Kidney epithelial cell (primary cell): ENCODE measurements at places on chromosomes 2 and 18. TPM values are rescaled to one million over a fixed set of nuclear protein-coding genes. Genes with fewer than 3 reads are reported as not detected.
A peak's percentile ranks its signal among the peaks of the same experiment; 100 is the strongest.

NEU2 gene
- total RNA-seq, result not detected in 2 replicates

ZNF385B gene
- total RNA-seq, result 0.25 TPM in 1 of 2 replicates, not detected in the other

KCNG2 gene
- not detected in 2 replicates for total RNA-seq

RBFA gene
- total RNA-seq, result 30.6 and 33.0 TPM in 2 replicates

CD226 gene
- not detected in 2 replicates for total RNA-seq

COL3A1 gene
- total RNA-seq, result 13.4 and 14.5 TPM in 2 replicates

PMAIP1 gene
- total RNA-seq, result 65.2 and 73.9 TPM in 2 replicates

UNC80 gene
- not detected in 2 replicates for total RNA-seq

GCKR gene
- total RNA-seq, result 0.27 and 0.88 TPM in 2 replicates

FBXO41 gene
- 7.0 and 9.9 TPM in 2 replicates for total RNA-seq

C18orf54 gene
- total RNA-seq, result 3.4 and 4.4 TPM in 2 replicates

DNAH6 gene
- total RNA-seq, result 0.27 and 0.63 TPM in 2 replicates

- DNase-seq, result no peak
Measured at GRCh38 chr2:236162031-236162845, 5.9 kb downstream of the GBX2 start.

DNA sequence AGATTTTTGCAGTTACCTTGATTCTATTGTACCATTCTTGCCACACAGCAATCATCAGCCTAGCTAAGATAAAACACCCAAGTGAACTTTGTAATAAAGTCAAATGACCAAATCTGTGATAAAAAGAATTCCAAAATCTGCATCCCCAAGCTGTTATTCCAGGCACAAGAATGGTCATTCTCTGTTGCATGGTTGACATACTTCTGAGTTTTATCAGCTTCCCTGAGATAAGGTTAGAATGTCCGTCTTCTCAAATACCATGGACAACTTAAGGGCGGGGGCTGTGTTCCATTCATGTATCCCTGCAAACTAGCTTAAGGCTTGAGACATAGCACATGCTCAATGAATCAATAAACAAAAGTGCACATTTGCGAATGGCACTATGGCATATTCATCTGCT, 8.1 kb upstream of the BMP10 start:
- DNase-seq, result no peak

DNA sequence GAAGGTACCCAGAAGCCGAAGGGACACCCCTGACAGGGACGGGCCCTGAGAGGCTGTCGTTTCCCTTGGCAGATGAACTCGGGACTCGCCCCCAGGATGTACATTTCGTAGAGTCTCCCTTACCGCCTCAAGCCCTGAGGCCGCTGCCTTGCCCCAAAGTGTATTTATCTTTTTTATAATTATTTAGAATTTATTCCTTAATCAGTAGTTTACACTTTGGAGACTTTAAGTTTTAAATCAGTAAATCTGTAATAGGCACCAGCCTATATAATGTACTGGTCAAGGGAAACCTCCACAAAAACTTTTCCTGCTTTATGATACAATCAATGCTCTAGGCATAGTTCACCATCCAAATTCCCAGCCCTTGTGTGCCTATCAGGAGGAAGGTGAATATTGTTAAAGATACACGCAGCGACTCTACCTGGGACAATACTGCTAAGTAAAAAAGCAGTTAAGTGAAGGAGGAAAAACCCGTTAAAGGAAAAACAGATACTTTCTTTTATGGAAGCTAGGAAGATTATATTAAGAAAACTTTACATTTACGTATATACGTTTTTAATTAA, 848 bp downstream of the VRK2 start:
- no peak for DNase-seq

DNA sequence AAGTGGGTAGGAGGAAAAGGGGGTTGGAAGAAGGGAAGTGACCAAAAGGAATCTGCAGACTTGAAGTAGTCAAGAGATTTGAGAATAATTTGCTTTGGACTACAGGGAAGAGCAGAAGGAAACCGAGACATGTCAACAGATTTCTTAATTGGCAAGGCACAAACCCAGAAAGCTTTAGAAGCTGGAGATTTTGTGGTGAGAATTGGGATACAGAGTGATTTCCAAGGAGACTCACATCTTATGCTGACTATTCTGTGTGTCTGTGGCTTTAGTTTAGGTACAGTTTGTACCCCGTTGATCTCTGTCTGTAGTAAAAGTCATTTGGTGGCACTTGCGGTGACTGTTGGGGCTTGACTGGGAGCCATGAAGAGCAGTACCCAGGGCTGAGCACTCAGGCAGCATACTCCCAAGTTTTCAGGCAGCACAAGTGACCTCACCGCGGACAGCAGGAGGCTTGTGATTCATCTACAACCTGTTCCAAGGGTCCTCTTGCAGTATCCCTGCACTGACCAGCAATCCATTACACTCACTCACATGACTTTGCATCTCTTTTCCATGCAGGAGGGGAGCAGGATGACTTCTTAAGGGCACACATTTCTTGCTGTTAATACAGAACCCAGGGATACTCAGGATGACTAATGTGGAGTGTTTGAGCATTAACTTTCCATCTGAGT, 97.1 kb upstream of the TNP1 start:
- peak; percentile 97 for DNase-seq

- DNase-seq, result no peak
Measured at GRCh38 chr2:240165661-240166060, 25.2 kb upstream of the OTOS start.

DNA sequence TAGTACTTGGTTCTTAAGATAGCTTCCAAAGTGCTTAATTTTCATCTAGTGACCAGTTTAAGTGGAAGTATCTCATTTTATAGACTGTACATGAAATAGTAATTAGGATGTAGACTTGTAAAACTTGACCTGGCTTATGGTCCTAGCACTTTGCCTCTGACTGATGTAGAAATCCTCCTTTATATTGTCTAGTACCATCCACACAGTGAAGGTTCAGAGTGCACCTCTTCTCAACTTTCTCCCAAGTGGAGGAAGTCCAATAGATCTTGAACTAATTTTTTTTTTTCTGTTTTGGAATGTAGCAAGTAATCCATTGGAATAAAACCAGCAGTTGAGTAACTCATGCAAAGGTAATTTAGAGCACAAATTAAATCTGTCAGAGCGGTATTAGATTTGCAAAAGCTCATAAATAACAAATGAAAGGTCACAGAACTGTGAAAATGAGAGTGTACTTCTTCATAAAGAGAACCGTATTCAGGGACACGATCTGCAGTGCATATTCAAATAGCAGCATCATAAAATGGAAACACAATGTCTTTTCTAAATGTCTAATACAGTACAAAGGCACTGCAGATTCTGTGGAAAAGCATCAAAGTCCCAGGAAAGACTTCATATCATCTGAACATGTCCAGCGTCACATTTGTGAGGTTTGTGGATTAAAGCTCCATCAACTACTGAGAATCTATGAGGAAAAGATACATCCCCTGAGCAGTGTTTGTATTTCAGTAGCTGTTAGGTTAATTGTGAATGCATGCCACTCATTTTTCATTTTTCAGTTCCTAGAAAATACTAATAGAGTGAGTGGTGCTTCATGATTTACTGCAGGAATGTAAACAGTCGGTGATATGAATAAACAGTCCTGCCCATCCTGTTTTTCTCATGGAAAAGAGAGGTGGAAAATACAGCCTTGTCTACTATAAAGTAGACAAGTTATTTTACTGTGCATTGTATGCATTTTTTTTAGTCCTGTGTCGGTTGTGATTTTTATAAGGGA, 100.7 kb downstream of the LYPD6 start:
- no peak for DNase-seq

DNA sequence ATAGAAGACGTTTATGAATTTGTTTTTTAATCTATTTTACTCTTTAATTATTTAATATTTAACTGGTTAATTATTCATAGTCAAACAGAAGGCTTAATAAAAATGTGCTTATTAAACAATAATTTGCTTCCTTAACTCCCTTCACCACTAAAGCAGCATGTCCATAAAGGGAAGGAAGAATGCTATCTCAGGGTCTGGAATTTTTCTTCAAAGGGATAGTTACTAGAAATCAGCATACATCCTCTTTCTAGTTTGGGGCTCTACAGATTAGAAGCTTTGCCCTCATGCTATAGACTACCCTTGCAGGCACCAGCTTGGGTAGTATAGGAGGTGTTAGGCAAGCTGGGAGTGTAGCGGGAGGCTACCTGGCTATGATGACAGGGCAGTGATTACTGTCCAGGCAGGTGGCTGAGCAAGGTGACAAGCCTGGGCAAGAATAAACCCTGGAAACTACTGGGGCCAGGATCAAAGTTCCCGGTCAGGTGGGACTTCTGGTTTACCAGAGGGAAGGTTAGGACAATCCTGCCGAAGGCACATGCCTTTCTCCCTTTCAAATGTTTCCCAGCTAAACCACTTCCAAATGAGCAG, 276.0 kb upstream of the REV1 start:
- no peak for DNase-seq

GRCh38 chr2:154291511-154291910, 407.0 kb upstream of the KCNJ3 start:
- DNase-seq, result no peak

GRCh38 chr2:45259138-45259537, 249.9 kb upstream of the SIX2 start:
- DNase-seq, result no peak

GRCh38 chr2:155687181-155687580, 645.3 kb downstream of the NR4A2 start:
- DNase-seq, result no peak

DNA sequence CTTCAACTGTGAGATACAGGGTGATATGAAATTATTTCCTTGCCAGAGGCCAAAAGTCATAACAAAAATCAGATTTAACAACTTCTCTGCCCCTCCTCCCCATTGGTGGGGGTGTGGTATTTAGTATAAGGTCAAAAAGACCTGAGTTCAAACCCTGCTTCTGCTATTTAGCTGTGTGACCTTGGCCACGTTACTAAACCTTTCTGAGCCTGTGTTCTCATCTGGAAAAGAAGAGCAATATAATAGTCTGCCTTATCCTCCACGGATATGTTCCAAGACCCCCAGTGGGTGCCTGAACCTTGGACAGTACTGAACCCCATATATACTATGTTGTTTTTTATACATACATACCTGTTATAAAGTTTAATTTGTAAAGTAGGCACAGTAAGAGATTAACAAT, 3.7 kb downstream of the CDC42EP3 start:
- DNase-seq, result no peak

- DNase-seq, result no peak
Measured at GRCh38 chr2:146041274-146041910, 1521.5 kb upstream of the ZEB2 start.

DNA sequence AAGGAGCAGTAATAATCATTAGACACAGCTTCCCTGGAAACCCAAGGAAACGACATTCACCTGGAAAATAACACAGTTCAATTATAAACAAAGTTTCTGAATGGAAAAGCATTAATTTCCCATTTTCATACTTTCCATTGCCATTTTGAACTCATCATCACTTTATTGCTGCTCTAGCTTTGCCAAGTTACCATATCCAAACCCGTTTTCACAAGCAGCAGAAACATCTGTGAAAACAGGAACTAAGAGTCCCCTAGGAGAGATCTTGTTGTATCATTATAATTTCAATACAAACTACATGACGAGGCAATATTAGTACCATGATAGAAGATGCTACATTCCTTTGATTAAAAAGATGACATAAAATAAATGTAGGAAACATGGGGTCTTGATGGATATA, 597.0 kb upstream of the NRXN1 start:
- DNase-seq, result no peak

DNA sequence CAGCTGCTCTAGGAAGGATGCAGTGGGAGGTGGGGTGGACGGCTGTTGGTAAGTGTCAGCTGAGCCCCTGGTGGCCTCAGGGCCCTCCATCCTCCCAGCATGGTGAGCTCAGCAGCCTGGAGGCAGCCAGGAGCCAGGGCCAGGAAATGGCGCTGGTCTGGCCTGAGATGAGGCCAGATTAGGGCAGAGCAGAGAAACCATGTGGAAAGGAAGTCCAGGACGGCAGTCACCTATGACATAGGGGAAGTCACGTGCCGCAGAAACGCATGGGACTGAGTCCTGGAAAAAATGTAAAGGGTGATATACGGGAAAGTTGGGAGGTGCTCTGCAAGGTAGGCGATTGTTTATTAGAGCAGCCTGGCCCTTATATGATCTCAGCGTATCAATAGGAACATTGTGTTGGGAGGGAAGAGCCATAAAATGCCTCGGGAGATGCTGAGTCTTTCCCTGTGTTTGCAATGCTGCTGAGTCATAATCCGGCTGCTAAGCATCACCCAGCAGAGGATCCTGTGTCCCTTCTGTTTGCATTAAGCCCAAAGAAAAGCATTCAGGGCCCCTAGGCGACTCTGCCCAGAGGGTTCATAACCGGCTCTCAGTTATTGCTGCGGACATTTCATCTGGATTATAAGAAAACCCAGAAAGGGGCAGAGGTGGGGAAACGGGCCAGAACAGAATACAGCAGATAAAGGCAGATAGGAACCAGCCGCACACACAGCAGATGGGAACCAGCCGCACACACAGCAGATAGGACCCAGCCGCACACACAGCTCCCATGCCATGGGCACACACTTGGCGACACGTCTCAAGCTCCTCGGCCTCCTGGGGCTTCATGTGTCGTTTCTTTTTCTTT, 30.3 kb upstream of the B3GNT7 start:
- no peak for DNase-seq

- peak; percentile 44 for DNase-seq
Measured at GRCh38 chr2:53235836-53236582, 531.6 kb upstream of the CHAC2 start.

DNA sequence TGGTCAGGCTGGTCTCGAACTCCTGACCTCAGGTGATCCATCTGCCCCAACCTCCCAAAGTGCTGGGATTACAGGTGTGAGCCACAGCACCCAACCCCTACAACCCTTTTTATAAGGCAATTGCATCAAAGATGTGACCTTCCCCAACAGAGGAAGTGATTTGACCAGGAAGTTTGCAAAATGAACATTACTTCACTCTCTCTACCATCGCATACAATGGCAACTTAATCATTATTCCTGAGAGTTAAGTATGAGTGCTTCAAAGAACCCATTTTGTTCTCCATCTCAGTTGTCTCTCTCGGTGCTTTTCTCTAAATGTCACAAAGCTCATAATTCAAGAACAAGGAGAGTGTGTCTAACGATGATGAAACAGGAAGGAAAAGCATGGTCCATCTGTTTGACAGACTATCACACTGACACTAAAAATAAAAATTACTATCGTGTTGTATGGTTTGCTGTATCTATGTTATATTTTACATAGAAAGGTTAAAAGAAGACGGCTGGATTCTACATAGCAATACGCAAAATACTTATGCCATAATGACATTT, 18.1 kb upstream of the CREG2 start:
- no peak for DNase-seq

GRCh38 chr2:202031246-202031951, 2.3 kb upstream of the FZD7 start:
- no peak for DNase-seq

DNA sequence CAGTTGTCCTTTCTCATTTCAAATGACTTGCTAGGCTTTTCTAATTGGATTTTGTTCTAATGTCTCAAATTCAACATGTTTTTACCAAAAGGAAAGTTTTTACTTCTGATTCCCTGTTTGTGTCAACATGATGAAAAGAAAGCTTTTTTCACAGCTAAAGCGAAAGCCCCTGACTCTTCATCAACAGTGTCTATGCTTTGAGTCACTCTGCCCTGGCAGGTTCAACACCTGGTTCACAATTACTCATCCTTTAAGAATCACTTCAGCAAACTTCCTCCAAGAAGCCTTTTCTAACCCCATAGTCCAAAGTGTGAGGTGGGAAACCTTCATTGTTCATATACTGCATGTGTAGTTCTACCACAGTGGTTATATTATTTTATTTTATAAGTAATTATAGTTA, 7.6 kb upstream of the DSG2 start:
- DNase-seq, result peak; percentile 71

- no peak for DNase-seq
Measured at GRCh38 chr2:84855731-84856130, 25.2 kb downstream of the TRABD2A start.

- no peak for DNase-seq
Measured at GRCh38 chr2:157439824-157440186, 4.1 kb downstream of the CYTIP start.
